ENCODE measurements at places on chromosomes 1 and 21.

- DNase-seq: no peak
Observed at GRCh38 chr21:19853709-19854575, 1144.3 kb upstream of the NCAM2 start.

- DNase-seq: no peak
Observed at GRCh38 chr1:14733048-14733778, 134.7 kb downstream of the KAZN start.

DNA sequence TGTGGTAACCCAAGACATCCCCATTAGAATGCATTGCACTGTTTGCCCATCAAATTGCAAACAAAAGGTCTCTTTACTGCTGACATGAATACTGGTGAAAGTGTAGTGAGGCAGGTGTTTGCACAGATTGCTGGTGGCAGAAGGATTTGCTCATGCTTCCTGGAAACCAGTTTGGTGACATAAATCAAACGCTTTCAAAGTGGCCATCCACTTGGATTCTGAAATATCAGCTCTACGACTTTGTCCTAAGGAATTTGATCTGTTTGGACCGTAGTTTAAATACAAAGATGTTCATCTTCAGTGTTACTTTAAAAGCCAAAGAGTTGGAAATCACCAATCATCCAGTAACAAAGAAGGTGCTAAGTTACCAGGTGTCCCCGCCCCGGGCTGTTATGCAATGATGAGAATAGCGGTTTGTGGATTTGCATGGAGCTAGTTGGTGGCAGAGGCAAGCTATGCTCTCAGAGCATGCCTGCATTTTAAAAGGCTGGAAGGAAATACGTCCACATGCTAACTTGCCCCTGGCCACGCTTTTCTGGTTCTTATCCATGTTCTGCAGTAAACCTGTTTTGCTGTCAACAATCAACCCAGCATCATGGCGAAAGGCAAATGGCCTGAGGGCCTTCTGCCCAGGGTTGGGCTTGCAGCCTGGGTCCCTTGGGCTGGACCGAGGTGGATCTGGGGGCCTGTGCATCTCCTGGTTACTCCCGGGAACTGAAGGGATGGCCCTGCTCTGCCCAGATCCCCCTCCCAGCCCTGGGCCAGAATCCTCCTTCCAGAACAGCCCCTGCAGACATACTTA, 49.2 kb downstream of the UMODL1 start:
- no peak for DNase-seq

DNA sequence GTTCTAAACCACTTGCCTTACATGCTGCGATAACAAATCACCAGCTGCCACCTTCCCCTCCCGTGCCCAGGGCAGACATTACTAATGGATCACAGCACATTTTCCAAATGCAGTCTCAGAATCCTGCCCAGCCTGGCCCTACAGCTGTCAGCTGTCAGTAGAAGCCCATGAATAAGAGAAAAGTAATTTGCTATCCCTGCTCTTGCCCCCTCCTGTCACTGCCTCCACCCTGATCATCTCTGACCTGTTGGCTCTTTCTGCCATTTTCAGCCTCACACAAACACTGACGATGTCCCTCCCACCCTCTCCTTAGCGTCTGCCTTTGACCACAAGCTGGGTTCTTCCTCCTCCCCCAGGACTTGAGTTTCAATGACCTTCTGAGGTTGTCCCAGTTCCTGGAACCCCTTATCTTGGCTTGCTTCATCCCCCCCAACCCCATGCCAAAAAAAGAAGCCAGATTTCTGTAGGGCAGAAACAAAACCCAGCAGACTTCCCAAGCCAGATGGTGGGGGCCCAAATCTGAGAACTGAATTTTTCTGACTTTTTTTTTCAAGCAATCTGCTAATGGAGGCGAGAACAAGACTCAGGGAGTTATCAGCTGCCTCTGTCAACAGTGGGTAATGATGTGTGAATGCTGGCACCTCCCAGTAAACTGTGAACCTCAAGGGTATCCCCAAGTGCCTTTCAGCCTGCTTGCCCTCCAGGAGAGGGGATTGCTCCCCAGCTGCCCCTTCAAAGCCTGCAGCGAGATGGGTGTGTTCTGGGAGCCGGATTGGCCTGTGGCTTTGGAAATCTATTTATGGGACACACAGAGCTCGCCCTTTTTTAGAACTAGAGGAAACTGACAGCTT, 216.5 kb upstream of the VAMP3 start:
- no peak for DNase-seq

DNA sequence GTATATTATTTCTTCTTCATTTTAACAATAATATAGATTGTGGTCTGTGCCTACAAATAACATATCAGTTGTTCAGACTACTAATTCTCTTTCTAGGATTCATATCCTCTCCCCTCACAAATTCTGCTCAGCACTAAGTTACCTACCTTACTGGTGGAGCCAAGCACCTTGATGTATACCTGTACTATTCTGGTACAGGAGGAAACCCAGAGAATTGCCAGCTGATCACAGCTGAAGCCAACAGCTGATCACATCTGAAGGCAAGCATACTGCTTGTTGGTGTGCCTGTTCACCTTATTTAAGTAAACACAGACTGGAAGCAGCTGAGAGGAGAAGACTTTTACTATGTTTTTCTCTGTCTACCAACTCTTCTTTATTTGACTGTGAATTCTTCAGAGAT, 101.8 kb downstream of the PBX1 start:
- no peak for DNase-seq

DNA sequence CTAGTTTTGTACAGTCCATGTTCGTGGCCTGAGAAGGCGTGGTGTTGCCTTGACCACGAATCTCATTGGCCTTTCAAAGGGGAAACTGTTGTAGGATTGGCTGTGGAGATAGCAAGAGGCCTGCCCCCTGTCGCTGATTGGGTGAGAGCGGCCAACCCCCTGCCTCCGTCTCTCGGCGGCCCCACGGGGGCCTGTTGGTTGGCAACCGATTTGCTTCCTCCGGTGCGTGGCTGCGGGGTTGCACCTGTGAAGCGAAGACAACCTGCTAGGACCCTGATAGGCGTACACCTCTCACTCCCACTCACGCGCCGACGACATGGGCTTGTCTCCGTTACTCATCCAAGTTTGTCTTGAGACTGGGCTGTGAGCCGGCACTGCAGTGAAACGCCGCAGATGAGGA, at the start of gene UBE2U:
UBE2U (plus strand) TSS at position 204 of the 400 bp plus-strand sequence. CDS start 428 bp downstream, outside the sequence.
- no peak for DNase-seq

DNA sequence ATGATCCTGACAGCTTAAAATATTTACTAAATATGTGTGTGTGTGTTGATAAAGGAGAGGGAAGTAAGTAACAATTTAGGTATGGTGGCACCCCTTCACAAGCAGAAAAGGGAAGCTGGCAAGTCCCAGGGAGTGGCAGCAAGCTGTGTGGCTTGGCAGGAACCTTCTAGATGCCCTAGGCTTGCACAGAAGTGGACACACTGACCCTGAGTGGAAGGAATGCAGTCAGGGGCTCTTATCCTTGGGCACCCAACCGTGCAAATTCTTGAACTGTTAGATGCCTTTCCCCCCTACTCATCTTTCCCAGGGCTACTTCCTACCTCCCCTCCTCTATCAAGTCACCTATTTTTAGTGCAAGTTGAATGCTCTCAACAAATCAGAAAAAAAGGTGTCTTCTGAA, 18.9 kb downstream of the ACP6 start:
- peak; percentile 69 for DNase-seq

GRCh38 chr1:170790651-170791071, 126.7 kb downstream of the PRRX1 start:
- DNase-seq: no peak

DNA sequence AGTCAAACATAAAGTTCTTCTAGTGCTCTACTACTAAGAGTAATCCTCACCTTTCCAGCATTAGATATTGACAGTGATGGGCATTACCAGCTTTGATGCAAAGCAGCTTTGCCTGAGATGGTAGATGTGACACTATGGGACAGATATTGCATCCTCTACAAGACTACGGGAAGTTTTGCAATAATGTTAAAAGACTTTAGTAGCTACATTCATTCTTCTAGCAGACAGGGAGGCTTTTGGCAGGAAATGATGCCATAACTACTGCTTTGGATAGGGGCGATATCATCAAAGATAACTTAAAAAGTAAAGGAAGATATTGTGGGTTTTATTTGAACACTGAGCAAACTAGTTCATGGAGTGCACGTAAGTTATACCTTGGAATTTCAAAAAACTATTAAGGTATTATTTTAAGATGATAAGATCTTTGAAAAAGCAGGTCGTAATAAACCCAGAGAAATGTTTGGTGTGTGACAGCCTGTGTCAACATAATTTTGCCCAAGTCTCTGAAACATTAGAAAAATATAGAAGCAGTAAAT, 368.3 kb upstream of the TMPRSS15 start:
- no peak for DNase-seq

DNA sequence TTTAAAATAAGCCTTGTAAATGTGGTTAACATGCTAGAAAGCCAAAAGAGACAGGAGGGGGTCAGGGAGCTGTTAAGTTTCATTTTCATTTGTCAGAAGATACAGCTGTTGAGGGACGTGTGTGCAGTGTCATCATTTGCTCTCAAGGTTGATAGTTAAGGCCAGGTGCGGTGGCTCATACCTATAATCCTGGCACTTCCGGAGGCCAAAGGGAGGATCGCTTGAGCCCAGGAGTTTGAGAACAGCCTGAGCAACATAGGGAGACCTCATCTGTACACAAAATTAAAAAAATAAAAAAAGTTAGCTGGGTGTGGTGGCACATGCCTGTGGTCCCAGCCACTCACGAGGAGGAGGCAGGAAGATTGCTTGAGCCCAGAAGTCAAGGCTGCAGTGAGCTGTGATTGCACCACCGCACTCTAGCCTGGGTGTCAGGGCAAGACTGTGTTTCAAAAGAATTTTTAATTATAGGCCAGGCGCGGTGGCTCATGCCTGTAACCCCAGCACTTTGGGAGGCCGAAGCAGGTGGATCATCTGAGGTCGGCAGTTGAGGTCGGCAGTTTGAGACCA, 22.7 kb downstream of the ZBTB8OS start:
- DNase-seq: no peak

DNA sequence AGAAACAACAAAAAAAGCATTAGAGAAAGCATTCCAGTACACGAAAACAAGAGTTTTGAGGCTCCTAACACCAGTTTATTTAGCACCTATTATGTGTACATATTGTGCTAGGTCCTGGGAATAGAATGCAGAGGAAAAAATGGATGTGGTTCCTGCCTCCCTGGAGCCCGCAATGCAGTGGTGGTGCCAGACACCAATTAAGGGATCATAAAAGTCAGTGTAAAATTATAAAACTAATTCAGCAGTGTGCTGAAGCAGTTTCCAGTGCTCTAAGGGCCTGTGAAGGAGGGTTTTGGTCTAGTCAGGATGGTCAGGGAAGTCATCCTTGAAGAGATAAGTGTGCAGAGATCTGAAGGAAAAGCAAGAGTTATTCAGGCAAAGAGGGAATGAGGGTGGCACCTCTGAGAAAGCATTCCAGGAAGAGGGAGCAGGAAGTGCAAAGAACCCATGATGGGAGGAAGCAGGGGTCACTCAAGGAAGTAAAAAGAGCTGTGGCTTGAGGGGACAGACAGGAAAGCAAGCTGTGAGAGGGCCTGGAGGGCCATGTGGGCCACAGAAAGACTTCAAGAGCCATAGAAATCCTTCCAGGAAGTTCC, 65.2 kb upstream of the IFNLR1 start:
- no peak for DNase-seq

DNA sequence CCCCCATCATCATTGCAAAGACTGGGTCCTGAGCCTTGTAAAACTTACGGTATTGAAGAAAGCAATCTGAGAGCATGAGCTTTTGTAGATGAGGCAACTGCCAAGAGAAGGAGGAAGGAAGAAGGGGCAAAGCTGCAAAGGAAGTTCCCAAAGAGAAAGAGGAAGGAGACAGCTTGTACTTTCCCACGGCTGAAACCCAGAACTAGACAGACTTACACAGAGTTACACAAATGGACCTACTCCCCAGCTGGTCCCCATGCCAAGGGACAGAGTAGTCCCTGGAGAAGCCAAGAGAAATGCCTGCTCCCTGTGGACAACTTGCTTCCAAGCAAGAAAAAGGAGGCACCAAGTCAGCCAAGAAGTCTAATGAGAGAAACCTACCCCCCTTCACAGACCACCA, 22.6 kb downstream of the SLC5A9 start:
- no peak for DNase-seq

GRCh38 chr1:228273720-228274451, 66.0 kb downstream of the OBSCN start:
- no peak for DNase-seq

DNA sequence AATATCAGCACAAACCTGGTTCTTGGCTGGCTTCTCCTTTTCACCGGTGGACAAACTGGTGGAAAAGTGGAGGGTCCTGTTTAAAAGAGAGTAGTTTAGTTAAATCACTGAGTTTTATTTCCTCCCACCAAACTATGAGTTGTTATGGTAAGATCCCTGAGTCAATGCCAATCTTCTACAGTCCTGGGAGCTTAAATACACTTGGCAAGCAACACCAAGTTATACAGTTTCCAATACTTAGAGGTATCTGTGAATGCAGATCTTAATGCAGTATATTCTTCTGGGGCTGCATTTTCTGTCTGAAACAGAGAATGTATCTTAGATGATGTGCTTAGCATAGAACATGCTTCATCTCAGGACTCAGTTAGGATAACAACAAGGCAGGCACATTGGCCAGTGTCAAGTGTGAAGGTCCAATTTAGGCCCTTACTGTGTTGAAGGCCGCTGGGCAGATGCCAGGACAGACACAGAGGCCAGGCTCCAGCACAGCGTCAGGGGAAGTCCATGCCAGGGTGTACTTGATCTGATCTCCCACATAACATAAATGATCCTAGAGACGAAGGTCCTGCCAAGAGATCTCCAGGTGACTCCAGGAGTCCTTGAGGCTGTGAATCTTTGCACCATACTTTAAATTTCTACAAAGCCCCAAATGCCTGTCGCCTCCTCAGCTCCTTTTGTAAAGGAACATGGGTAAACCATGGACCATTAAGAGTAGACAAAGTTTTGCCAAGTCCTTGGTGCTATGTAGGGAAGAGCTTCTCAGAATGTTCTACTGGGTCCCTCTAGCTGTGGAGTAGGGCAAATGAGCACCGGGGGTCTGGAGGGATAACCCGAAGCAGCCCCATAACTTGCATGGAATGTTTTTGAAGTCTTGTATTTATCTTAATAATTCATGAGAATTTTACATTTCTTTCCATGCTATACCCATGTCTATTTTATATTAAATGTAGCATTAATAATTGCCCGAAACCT, 76.8 kb downstream of the KCNJ15 start:
- DNase-seq: peak; percentile 49

GRCh38 chr1:60390593-60391282, 317.2 kb upstream of the C1orf87 start:
- no peak for DNase-seq

DNA sequence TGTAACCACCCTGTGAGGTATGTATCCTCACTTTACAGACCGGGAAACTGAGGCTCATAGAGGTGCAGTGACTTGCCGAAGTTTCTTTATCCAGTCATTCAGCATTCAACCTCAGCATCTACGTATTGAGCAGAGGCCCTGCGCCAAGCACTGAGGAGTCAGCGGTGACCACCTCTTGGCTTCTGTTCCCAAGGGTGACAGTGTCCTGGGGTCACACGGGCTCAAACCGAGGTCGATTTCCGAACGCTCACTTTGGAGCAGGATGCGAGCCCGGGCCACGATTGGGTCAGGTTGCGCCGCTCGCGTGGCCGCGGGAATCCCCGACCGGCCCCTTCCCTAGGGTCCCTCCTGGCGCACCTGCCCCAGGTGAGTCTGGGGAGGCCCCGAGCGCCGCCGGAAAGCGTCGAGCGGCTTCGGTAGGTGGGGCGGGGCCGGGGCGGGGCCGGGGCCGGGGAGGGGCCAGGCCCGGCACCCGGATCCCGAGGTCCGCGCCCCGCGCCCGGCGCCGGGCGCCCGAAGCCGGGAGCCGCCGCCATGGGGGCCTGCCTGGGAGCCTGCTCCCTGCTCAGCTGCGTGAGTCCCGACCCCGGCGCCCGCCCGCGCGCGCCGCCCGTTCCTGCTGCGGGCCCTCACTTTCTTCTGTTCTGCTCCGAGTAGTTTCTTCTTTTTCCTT, at the start of gene SERINC2:
SERINC2 (plus strand) TSS at position 482 of the 673 bp plus-strand sequence; CDS start at position 535, 53 bp downstream.
- peak; percentile 61 for DNase-seq

All from thyroid gland (tissue), 4 donors.